ENCODE measurements at places on chromosomes 3 and 15.

DNA sequence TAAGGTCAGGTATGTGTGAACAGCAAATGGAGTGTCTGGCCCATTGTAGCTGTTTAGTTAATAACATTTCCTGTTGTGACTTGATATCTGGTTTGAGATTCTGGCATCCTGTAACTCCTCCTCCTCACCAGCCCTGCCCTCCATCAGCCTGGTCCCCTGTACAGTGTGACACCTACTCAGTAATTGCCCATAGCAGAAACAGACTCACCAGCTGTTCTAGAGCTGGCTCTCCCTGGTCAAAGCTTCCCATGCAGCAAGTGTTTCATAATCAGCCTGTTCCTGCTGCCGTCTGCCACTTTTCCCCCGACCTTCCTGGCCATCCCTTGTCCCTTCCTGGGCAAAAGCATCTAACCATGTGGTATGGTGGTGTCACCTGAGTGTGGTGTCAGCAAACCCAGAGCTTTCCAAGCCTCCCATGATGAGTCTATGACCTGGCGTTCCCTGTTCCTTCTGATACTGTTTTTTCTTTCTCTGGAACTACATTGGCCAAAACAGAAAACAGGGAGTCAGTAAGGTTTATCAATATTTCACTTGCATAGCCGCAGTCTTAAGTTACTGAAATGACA lies 55.4 kb downstream of the B3GALNT1 start:
- no peak overlapping the region for H3K4me3 ChIP-seq
- H3K4me1 ChIP-seq, result peaks cover 4% of the 10 kb centered on the region
- H3K27me3 ChIP-seq, result no peaks in the 10 kb centered on the region
- peak; percentile 52 for DNase-seq

- H3K4me1 ChIP-seq, result peaks cover 3% of the 10 kb centered on the region
- no peaks in the 10 kb centered on the region for H3K27me3 ChIP-seq
- H3K27ac ChIP-seq, result no peak overlapping the region
- peak; percentile 68 for DNase-seq
Observed at GRCh38 chr15:68643216-68643830, 64.5 kb downstream of the CORO2B start.

GRCh38 chr3:138210528-138210927 lies 23.4 kb downstream of the ARMC8 start:
- no peaks in the 10 kb centered on the region for H3K36me3 ChIP-seq
- DNase-seq, result peak; percentile 30
- H3K4me1 ChIP-seq, result peaks cover 4% of the 10 kb centered on the region
- H3K27me3 ChIP-seq, result no peaks in the 10 kb centered on the region
- no peak overlapping the region for H3K4me3 ChIP-seq

DNA sequence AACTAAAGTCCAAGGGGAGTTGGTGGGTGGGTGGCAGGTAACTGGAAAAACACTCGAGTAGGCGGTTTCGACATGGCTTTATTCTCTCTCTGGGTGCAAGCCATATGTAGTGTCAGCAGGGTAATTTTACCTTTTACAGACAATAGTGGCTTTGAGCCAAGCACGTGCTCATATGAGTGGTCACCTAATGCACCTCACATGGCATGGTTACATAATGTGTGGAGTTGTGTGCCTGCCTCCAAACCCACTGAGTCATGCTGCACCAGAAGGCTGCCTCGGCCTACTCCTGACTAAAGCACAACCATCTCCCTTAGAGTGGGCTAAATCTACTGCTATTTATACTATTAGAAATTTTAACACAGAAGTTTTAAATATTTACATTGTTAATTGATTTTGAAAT lies 16.5 kb downstream of the CCRL2 start:
- H3K36me3 ChIP-seq, result no peaks in the 10 kb centered on the region
- DNase-seq, result no peak
- no peak overlapping the region for H3K4me3 ChIP-seq
- no peaks in the 10 kb centered on the region for H3K27me3 ChIP-seq
- no peak overlapping the region for H3K27ac ChIP-seq

DNA sequence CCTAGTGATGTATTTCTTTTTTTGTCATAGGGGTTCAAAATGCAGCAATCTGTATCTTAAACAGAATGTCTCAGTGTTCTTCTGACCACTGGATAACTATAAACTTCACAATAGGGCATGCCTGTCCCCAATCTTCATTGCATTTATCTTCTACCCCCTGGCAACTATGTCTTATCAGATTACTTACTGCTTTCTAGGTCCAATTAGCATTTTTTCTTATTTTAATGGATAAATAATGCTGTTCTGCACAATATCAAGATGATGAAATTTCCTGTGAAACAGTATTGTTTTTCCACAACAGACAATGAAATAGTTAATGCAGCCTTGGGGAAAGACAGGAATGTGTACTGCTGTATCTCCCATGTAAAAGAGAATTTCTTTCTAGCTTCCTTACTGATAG lies 432.1 kb downstream of the NSUN3 start:
- H3K27me3 ChIP-seq, result no peaks in the 10 kb centered on the region
- H3K4me3 ChIP-seq, result no peak overlapping the region
- H3K36me3 ChIP-seq, result no peaks in the 10 kb centered on the region
- H3K4me1 ChIP-seq, result no peaks in the 10 kb centered on the region
- no peak overlapping the region for H3K27ac ChIP-seq

GRCh38 chr3:99626417-99626788 lies 12.0 kb upstream of the COL8A1 start:
- H3K36me3 ChIP-seq, result no peaks in the 10 kb centered on the region
- H3K4me1 ChIP-seq, result no peaks in the 10 kb centered on the region
- H3K27me3 ChIP-seq, result no peaks in the 10 kb centered on the region
- DNase-seq, result no peak
- no peak overlapping the region for H3K27ac ChIP-seq

- no peak overlapping the region for H3K27ac ChIP-seq
- no peaks in the 10 kb centered on the region for H3K36me3 ChIP-seq
- no peak for DNase-seq
- no peaks in the 10 kb centered on the region for H3K27me3 ChIP-seq
- no peak overlapping the region for H3K4me3 ChIP-seq
- no peaks in the 10 kb centered on the region for H3K4me1 ChIP-seq
Observed at GRCh38 chr3:171306631-171307030, 153.6 kb downstream of the TNIK start.

- peak; percentile 84 for DNase-seq
- H3K4me1 ChIP-seq, result peaks cover 20% of the 10 kb centered on the region
- H3K27ac ChIP-seq, result peak overlapping the region; percentile 98
Observed at GRCh38 chr15:68818066-68818768, 2.5 kb downstream of the ANP32A start.

DNA sequence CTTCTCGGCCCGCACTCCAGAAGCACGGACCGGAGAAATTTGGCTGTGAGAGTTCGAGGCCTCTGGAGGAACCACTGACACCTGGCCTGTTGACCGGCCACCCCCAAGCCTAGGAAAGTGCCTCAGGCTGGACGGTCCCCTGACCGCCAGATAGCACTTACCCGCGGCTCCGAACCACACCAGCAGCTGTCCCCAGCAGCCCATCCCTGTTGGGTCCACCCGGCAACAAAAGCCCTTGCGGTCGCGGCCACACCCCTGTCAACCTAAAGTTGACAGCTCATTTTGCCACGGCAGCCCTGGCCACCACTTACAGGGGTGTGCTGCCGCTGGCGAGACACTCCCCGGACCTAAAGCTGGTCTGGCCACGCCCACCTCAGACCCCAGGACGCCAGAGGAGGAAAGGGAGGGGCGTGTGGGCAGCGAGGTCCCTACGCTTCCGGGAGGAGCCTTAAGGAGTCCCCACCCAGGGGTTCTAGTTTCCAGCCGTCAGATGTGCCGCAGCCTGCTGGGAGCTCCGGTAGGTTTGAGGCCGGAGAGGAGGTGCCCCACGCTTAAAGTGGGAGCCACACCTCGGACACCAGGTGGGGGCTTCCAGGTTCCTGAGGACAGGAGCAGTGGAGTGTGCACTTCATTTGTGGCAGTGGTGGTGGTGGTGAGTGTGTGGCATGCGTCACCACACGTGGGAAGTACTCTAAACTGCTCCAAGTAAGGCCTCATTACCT lies at the start of gene LTK:
LTK (minus strand) TSS at position 322 of the 722 bp plus-strand sequence; CDS start at position 204, 118 bp downstream.
- peak within 1 kb of the TSS; percentile 3 for H3K4me3 ChIP-seq
- DNase-seq, result peak; percentile 67
- H3K27me3 ChIP-seq, result peaks cover 26% of the 10 kb centered on the region
- H3K27ac ChIP-seq, result no peak within 1 kb of the TSS

DNA sequence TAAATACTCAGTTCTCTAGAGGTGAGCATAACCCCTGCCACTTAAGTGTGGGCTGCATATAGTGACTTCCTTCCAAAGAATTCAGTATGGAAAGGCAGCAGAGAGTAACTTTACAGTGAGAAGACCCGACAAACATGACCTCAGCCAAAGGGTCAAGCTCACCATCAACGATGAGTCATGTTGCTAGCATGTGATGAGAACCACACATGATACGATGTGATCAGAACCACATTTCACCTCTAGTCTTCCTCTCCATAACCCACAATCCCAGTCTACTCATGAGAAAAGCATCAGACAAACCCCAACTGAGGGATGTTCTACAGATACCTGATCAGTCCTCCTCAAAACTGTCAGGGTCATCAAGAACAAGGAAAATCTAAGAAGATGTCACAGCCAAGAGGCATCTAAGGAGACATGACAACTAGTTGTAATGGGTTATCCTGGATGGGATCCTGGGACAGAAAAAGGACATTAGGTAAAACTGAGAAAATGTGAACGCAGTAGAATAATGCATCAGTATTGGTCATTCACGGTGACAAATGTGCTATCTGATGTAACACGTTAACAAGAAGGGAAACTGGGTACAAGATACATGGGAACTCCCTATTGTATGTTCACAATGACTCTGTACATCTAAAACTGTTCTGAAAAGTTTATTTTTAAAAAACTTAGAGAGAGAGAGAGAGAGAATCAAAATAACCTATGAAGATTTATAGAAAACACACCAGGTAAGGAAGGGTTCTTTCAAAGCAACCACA lies 28.3 kb downstream of the SEC61A1 start:
- H3K36me3 ChIP-seq, result peaks cover 8% of the 10 kb centered on the region
- no peaks in the 10 kb centered on the region for H3K4me1 ChIP-seq
- DNase-seq, result peak; percentile 49

GRCh38 chr3:182521339-182521738 lies 272.0 kb upstream of the ATP11B start:
- no peak for DNase-seq
- H3K27me3 ChIP-seq, result no peaks in the 10 kb centered on the region
- no peak overlapping the region for H3K4me3 ChIP-seq
- H3K36me3 ChIP-seq, result no peaks in the 10 kb centered on the region
- H3K4me1 ChIP-seq, result no peaks in the 10 kb centered on the region
- H3K27ac ChIP-seq, result no peak overlapping the region

- no peaks in the 10 kb centered on the region for H3K4me1 ChIP-seq
- H3K27ac ChIP-seq, result no peak overlapping the region
- no peak overlapping the region for H3K4me3 ChIP-seq
- H3K27me3 ChIP-seq, result no peaks in the 10 kb centered on the region
Observed at GRCh38 chr15:72382146-72382545, 6.3 kb upstream of the HEXA start.

- no peak for DNase-seq
- H3K4me3 ChIP-seq, result no peak overlapping the region
- H3K36me3 ChIP-seq, result no peaks in the 10 kb centered on the region
- H3K27me3 ChIP-seq, result no peaks in the 10 kb centered on the region
- H3K27ac ChIP-seq, result no peak overlapping the region
Observed at GRCh38 chr15:98842973-98843285, 164.7 kb downstream of the PGPEP1L start.

DNA sequence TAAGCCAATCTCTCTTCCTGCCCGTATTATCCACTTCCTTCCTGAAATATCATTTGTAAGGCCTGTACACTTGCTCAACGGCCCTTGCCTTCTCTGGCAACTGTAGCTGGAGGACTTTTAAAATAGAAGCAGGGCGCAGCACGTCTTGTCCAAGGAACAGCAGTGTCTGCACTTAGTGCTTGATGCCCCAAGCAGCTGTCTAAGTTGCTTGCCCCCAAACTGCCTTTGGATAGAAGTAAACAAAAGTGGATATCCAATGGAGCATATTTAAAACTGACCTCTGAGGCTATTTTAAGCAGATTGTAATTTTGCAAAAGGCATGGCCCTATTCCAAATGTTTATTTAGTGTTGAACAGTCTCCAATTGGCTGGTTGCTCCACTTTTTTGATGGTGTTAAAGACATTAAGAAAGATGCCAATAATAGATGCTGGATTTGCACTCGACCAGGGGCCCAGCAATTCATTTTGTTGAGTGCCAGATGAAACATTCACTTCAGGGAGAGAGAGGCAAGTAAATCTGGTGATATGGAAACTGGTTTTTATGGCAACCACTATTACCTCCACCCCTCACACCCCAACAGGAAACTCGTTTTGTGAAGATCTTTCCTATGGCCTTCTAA lies 526.8 kb upstream of the TBL1XR1 start:
- H3K27ac ChIP-seq, result no peak overlapping the region
- H3K4me3 ChIP-seq, result no peak overlapping the region
- no peaks in the 10 kb centered on the region for H3K36me3 ChIP-seq
- H3K27me3 ChIP-seq, result no peaks in the 10 kb centered on the region
- DNase-seq, result no peak

DNA sequence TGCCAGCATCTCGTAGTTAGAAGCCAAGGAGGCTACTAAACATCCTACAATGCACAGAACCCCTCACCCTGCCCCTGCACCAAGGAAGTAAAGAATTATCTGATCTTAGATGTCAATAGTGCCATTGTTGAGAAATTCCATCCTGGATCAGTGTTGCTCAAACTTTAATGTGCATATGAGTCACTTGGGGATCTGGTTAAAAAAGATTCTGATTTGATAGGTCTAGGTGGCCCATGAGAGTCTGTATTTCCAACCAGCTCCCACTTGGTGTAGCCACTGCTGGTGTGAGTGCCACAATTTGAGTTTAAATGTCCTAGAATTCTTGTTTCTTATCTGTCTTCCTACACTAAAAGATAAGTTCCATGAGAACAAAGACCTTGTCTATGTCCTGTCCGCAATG lies 43.7 kb downstream of the TMEM45A start:
- H3K4me1 ChIP-seq, result no peaks in the 10 kb centered on the region
- no peaks in the 10 kb centered on the region for H3K27me3 ChIP-seq
- H3K4me3 ChIP-seq, result no peak overlapping the region
- peak; percentile 4 for DNase-seq
- H3K36me3 ChIP-seq, result no peaks in the 10 kb centered on the region

GRCh38 chr3:156825795-156826143 lies 384 bp upstream of the LEKR1 start:
- no peak for DNase-seq
- no peaks in the 10 kb centered on the region for H3K36me3 ChIP-seq
- H3K4me1 ChIP-seq, result peaks cover 2% of the 10 kb centered on the region
- no peak overlapping the region for H3K27ac ChIP-seq

- no peaks in the 10 kb centered on the region for H3K4me1 ChIP-seq
- no peaks in the 10 kb centered on the region for H3K27me3 ChIP-seq
- DNase-seq, result no peak
- no peaks in the 10 kb centered on the region for H3K36me3 ChIP-seq
- no peak overlapping the region for H3K4me3 ChIP-seq
Observed at GRCh38 chr3:102037209-102037608, 187.9 kb downstream of the NFKBIZ start.

DNA sequence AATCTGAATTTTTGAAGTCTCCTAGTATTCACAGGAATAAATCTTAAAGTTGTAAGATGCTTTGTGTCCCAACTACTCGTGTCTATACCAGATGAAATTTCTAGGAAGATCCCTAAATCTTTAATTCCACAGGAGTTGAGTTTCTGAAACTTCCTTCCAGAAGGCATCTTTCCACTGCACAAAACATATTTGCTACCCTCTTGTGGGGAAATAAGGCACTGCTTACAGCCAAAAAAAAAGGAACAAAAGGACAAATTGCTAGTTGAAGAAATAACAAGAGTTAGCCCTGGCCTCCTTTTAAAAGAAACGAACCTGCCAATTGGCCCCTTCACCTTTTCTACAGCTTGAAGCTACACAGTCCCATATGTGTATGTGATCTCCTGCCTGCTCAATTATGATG lies 54.0 kb downstream of the TAFA4 start:
- H3K27ac ChIP-seq, result no peak overlapping the region
- no peaks in the 10 kb centered on the region for H3K4me1 ChIP-seq
- H3K36me3 ChIP-seq, result no peaks in the 10 kb centered on the region
- H3K27me3 ChIP-seq, result no peaks in the 10 kb centered on the region

- H3K27ac ChIP-seq, result no peak overlapping the region
- H3K27me3 ChIP-seq, result no peaks in the 10 kb centered on the region
- H3K4me1 ChIP-seq, result no peaks in the 10 kb centered on the region
Observed at GRCh38 chr3:101898752-101899169, 49.4 kb downstream of the NFKBIZ start.

Measured in mesendoderm (in vitro differentiated cells).